T1000 (cell line): ENCODE measurements at places on chromosomes 7 and 10.
A peak's percentile ranks its signal among the peaks of the same experiment; 100 is the strongest.

- no peak for DNase-seq
Measured at GRCh38 chr10:123608047-123608446, 58.1 kb upstream of the GPR26 start.

GRCh38 chr7:150737265-150738055 is at the start of gene GIMAP5:
GIMAP5 (plus strand) TSS chr7:150737418; CDS start chr7:150740885, 3,467 bp downstream.
- DNase-seq: no peak

DNA sequence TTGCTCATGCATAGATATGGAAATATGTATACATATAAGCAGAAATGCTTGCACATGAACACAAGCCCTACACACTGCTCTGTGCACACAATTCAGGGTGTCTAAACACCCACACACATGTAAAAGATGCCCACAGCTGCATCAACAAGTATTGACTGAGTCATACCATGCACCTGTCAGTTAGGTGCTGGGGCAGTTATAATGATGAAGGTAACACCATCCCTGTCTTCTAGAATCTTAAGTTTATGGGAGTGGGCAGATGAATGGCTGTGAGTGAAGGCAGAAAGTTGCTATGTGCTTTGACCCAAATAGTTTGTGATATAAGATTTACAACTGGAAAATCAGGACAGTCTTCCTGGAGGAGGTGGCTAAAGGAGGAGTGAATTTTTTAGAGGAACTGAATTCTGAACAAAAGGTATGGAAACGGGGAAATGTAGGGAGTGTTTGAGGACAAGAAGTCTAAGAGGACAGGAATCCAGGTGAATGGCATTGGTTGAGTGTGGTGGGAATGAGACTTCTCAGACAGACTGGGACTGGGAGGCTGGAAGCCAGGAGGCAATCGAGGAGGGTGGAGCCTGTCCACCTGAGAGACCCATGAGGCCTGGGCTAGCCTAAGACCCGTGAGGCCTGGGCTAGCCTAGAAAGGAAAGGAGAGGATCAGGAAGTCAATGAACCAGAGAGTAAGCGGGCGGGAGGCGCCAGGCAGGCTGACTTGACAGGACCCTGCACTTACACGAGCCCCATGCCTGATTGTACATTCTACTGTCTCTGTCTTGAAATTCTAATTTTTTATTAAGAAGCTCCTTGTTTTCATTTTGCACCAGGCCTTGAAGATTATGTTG is 20.7 kb downstream of the POLL start:
- DNase-seq: no peak

DNA sequence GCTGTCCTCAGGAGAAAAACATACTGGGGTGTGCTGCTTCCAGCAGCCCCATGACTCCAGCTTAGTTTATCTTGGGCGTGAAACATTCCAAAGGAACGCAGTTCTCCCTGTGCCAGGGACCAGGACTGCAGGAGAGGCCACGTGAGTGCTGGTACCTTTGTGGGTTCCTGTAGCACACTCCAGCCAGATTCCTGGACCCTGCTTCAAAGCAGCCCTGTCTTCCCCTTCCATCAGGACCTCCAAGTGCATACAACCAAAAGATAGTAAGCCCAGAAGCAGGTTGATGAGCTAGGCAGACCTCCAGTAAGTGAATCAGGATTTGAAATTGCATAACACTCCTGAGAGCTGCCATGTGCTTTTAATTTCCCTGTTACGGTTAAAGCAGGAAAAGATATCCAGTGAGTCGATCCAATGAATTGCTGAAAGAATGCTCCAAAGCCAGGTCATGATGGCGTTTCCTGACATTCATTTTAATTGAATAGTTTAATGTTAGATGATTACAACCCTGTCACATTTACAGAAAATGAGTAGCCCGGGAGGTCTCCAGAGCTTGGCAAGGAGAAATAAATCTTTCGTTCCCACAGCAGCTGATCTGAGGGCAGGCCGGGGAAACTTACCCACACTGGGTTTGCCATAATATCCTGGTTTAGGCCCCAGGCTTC is 38.9 kb upstream of the CPXM2 start:
- DNase-seq: no peak

DNA sequence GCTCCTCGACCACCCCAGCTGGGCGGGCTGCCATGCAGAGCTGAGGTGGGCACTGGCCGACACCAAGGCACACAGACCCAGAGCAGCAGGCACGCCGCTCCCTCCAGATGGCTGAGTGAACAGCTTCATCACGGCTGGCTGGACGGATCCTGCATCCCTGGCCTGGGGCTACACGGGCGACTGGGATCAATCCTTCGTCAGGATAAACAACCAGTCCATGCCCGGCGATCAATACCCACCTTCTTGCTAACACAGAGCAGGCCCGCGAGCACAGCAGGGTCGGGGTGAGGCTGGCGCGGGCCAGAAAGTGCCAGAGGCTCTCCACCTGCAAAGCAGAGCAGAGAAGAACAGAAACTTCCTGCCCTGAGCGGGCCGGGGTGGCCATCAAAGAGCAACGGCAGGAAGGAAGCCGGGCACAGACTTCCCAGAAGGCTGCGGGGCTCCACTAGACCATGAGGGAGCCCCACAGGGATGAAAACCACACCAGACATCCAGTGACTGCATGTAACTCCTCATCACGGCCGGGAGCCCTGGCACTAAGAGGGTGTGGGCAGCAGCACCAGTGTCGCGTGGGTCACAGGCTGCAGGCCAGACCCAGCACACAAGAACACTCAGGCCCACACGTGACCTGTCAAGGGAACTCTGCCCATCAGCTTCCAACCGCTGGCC is 166.4 kb downstream of the MAD1L1 start:
- DNase-seq: no peak

GRCh38 chr10:101767966-101768790 is 7.7 kb downstream of the FGF8 start:
- DNase-seq: no peak

DNA sequence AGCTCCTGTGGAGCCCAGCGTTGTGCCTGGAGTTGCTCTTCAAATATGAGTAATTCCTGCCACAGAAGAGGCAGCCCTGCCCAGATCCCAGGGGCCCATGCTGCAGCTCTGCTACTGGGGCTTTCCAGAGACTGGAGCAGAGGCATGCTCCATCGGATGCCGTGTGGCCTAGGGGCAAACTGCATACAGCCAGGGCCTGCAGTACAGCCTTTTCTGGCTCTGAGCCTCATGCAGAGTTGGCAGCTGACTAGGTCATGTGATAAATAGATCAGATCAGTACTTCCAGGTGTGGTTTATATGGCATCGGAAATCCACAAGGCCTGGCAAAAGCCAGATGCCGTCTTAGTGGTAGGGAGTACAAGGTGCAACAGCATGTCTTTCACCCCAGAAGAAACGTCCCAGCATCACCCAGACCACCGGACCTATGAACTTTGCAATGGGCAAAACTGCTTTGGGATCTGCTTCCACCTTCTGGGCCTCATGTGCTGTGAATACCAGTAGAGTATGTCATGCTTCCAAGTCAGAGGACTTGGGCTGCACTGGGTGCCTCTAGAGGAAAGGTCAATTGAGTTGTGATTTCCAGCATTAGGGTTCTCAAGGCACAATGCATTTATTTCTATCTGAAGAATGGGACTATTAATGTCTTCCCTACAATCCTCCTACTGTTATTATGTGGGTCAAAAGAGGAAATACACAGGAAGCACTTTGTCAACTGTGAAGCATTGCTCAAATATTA is 250.7 kb upstream of the ZNF32 start:
- DNase-seq: peak; percentile 19
